ENCODE measurements at places on chromosomes 4 and X. TPM values are rescaled to one million over a fixed set of nuclear protein-coding genes. Genes with fewer than 3 reads are reported as not detected.

GASK1B gene
- total RNA-seq = 1.4 TPM

MAGEB17 gene
- total RNA-seq = not detected

ANAPC4 gene
- 24.0 TPM for total RNA-seq

GYPA gene
- not detected for total RNA-seq

MAGEA2 gene
- total RNA-seq = not detected

TEX13B gene
- not detected for total RNA-seq

SLITRK4 gene
- not detected for total RNA-seq

DNA sequence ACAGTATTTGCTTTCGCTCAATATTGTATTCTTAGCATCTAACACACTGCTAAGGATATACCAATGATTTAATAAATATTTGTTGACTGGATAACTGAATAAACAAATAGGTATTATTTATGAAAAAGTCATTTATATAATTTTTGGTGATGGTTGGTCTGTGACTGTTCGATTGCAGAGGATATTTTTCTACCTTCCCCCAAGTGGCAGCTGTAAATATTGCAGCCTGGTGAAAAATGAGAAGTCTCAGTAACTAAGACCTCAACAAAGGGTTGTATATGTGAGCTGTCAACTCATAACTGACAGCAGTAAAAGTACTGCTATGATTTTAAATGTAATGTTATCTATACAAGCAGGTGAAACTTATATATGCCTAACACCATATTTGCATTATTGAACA, 36.0 kb downstream of the HTR2C start:
- H3K36me3 ChIP-seq = no peaks in the 10 kb centered on the region
- peak; percentile 16 for DNase-seq
- H3K4me1 ChIP-seq = no peaks in the 10 kb centered on the region
- no peak overlapping the region for H3K4me3 ChIP-seq
- H3K27ac ChIP-seq = no peak overlapping the region

DNA sequence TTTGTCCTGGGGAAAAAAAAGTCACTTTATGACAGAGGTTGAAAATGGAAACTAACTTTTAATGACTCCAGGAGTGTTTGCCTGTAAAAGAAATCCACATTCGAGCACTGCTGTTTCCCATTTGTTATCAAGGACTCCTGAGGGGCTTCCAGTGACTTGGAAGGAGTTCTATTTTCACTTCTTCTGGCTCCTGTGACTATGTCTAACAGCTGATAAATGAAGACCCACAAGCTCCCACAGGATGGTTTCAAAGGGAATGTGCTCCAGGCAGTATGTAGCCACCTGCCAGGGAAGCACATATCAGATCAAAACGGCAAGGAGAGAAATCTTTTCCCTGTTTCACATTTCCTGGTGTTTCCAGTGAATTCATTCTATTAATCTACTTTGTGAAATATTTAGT, 159.8 kb upstream of the FAM241A start:
- H3K4me3 ChIP-seq = no peak overlapping the region
- H3K36me3 ChIP-seq = no peaks in the 10 kb centered on the region
- H3K27me3 ChIP-seq = no peaks in the 10 kb centered on the region
- DNase-seq = no peak

DNA sequence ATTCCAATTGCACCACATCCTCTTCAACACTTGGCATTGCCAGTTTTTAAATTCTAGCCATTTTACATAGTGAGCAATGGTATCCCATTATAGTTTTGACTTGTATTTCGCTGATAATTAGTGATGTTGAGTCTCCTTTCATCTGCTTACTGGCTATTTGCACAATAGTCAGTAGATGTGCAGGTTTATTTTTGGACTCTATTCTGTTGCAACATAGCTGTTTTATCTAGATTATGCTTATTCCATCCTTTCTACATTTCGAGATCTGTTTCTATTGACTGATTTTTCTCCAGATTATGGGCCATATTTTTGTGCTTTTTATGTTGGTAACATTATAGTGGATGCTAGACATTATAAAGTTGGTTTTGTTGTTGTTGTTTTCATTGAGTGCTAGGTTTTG, 106.1 kb downstream of the WWC2 start:
- no peak for DNase-seq
- H3K4me3 ChIP-seq = no peak overlapping the region
- H3K27ac ChIP-seq = no peak overlapping the region
- H3K27me3 ChIP-seq = no peaks in the 10 kb centered on the region
- H3K4me1 ChIP-seq = peaks cover 35% of the 10 kb centered on the region

DNA sequence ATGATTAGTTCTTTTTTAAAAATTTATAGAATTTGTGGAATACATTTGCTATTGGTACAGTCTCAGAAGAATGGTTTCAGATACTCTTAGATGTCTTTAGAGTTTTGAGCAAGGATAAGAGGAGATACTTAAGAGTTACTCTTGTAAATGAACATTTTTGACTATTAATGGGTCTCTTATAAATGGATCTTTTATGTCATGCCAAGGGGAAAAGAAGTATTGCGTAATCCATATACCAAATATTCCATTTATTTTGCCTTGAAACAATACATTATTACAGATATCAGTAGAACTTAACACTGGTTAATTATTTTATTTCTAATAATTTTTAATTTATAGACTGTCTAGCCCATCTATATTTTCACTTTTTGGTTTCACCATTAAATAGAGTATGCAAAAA, 17.2 kb upstream of the DCAF4L1 start:
- H3K27ac ChIP-seq = no peak overlapping the region
- no peaks in the 10 kb centered on the region for H3K4me1 ChIP-seq
- H3K4me3 ChIP-seq = no peak overlapping the region
- no peaks in the 10 kb centered on the region for H3K27me3 ChIP-seq

GRCh38 chr4:95293014-95293413, 255.8 kb downstream of the UNC5C start:
- DNase-seq = no peak
- no peak overlapping the region for H3K27ac ChIP-seq
- no peak overlapping the region for H3K4me3 ChIP-seq
- H3K4me1 ChIP-seq = peaks cover 7% of the 10 kb centered on the region
- no peaks in the 10 kb centered on the region for H3K27me3 ChIP-seq
- H3K36me3 ChIP-seq = no peaks in the 10 kb centered on the region

- no peaks in the 10 kb centered on the region for H3K27me3 ChIP-seq
- H3K4me1 ChIP-seq = peaks cover 8% of the 10 kb centered on the region
- no peak overlapping the region for H3K4me3 ChIP-seq
- no peak overlapping the region for H3K27ac ChIP-seq
These were observed 299.2 kb downstream of the UNC5C start for GRCh38 chr4:95249426-95250021.

DNA sequence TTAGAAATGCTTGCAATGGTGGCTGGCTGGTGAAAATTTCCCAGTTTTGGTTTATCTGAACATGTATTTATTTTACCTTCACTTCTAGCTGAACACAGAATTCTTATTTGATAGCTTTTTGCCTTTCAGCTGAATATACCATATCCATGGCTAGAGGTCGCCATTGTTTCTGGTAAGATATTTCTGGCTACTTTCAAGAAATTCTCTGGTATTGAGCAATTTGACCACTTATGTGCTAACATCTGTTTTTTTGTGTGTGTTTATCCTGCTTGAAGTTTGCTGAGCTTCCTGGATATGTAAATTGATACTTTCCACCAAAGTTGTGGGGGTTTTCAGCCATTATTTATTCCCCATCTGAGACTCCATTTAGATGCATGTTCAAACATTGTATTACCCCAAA, 75.4 kb downstream of the FBXW7 start:
- H3K27me3 ChIP-seq = no peaks in the 10 kb centered on the region
- H3K4me3 ChIP-seq = no peak overlapping the region
- H3K4me1 ChIP-seq = peaks cover 48% of the 10 kb centered on the region
- no peak overlapping the region for H3K27ac ChIP-seq

DNA sequence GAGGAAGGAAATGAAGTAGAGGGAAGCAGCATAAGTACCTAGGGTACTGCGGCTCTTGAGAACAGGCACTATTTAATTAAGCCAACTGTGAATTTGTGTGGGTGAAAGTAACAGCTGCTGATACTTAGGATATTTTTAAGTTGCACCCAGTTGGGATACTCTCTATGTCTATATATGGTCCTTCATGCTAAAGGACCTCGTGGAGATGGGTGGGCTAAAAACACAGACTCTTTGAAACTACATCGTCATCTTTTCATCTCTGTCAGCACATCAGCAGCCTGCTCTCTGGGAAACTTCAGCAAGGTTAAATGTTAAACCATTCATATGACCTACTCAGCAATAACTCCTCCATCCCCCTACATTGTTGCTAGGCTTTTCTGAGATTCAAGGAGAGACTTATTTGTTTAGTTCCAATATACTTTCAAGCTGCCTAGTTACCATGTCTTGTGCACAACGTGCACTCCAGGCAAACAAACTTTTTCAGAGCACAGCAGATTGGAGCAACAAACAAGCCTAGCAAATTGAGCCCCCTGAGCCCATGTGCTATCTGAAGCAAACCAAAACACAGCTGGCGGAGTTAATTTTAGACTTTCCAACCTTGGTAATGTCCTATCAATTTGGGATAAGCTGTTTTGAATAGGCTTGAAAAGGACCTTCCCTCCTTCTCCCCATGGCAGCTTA, 6.2 kb upstream of the MOB1B start:
- H3K4me1 ChIP-seq = no peaks in the 10 kb centered on the region
- no peaks in the 10 kb centered on the region for H3K27me3 ChIP-seq
- H3K4me3 ChIP-seq = no peak overlapping the region
- DNase-seq = no peak
- no peak overlapping the region for H3K27ac ChIP-seq
- H3K36me3 ChIP-seq = no peaks in the 10 kb centered on the region

DNA sequence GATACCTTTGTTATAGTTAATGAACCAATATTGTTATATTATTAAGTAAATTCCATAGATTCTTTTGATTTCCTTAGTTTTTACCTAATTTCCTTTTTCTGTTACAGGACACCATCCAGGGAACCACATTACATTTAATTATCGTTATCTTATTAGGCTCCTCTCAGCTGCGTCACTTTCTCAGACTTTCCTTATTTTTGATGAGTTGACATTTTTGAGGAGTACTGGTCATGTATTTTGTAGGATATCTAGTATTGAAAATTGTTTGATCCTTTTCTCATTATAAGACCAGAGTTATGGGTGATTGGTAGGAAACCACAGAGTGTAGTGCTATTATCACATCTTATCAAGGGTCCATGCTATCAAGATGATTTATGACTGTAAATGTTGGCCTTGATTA, 319.7 kb downstream of the NKX6-1 start:
- H3K36me3 ChIP-seq = no peaks in the 10 kb centered on the region
- H3K27ac ChIP-seq = no peak overlapping the region
- DNase-seq = no peak
- H3K4me1 ChIP-seq = no peaks in the 10 kb centered on the region

DNA sequence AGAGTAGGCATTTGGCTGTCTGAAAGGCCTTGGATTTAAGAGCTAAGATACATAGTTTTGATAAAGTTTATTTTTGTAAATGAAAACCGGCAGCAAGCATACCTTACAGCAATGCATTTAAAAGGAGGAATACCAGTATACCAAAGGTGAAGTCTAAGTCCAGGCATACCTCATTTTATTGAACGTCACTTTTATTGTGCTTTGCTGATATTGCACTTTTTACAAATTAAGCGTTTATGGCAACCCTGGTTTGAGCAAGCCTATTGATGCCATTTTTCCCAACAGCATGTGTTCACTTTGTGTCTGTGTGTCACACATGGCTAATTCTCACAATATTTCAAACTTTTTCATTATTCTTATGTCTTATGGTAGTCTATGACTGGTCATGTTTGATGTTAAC, 8.4 kb upstream of the SLC6A14 start:
- no peak for DNase-seq
- no peaks in the 10 kb centered on the region for H3K4me1 ChIP-seq
- no peak overlapping the region for H3K4me3 ChIP-seq
- H3K36me3 ChIP-seq = no peaks in the 10 kb centered on the region
- H3K27ac ChIP-seq = no peak overlapping the region

DNA sequence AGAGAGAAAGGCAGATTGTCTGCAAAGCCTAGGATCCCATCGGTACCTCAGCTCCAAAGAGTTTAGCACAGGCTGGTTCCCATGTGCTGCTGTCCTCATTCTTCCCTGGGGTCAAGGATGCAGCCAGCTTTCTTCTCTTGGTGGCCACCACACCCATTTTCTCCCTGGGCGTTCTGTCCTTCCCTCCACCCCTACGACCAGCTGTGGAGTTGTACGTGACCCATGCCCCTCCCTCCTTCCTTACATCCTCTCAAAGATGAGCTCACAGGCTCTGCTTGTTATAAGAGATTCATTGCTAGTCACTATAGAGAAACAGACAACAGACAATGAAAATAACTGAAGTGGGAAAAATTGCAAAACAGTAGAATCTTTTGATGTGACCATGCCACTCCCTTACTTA, 74.0 kb upstream of the KLF3 start:
- H3K4me1 ChIP-seq = no peaks in the 10 kb centered on the region
- no peak overlapping the region for H3K4me3 ChIP-seq
- no peaks in the 10 kb centered on the region for H3K27me3 ChIP-seq
- no peaks in the 10 kb centered on the region for H3K36me3 ChIP-seq
- no peak for DNase-seq

GRCh38 chr4:120672558-120673147, 249.9 kb downstream of the PRDM5 start:
- no peaks in the 10 kb centered on the region for H3K27me3 ChIP-seq
- H3K27ac ChIP-seq = no peak overlapping the region
- H3K4me1 ChIP-seq = no peaks in the 10 kb centered on the region
- DNase-seq = no peak
- no peaks in the 10 kb centered on the region for H3K36me3 ChIP-seq
- no peak overlapping the region for H3K4me3 ChIP-seq

DNA sequence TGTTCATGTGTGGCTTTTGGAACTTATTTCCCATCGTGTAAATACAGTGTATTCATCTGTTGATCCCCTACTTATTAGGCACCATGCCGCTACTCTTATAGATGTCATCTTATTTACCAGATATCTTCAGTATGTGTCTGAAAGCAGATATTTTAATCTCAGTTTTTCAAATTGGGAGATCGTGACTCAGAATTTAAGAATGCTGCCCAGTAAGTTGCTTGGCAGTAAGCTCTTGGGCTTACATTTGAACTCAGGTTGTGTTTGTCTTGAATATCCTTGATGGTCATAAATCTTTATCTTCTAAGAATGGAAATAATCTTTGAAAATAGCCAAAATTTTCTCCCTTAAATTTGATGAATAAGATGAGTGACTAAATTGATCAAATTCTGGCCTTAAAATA, 45.9 kb upstream of the RPA4 start:
- peaks cover 7% of the 10 kb centered on the region for H3K4me1 ChIP-seq
- no peak overlapping the region for H3K27ac ChIP-seq
- H3K36me3 ChIP-seq = no peaks in the 10 kb centered on the region
- no peak overlapping the region for H3K4me3 ChIP-seq

GRCh38 chrX:40174854-40175510, 77.2 kb upstream of the BCOR start:
- no peak for DNase-seq
- H3K36me3 ChIP-seq = peaks cover 41% of the 10 kb centered on the region
- H3K4me3 ChIP-seq = peak overlapping the region; percentile 77
- no peaks in the 10 kb centered on the region for H3K27me3 ChIP-seq
- H3K27ac ChIP-seq = peak overlapping the region; percentile 86
- peaks cover 30% of the 10 kb centered on the region for H3K4me1 ChIP-seq

- H3K4me3 ChIP-seq = no peak overlapping the region
- no peak overlapping the region for H3K27ac ChIP-seq
- H3K27me3 ChIP-seq = no peaks in the 10 kb centered on the region
- no peaks in the 10 kb centered on the region for H3K36me3 ChIP-seq
These were observed 18.4 kb upstream of the SMIM10L2A start for GRCh38 chrX:135403374-135403773.
